ENCODE measurements at places on chromosomes 2 and 18.

GRCh38 chr18:26480897-26481795 is 67.2 kb downstream of the KCTD1 start:
- DNase-seq = no peak

GRCh38 chr2:175606010-175606841 is 395.8 kb downstream of the LNPK start:
- no peak for DNase-seq

DNA sequence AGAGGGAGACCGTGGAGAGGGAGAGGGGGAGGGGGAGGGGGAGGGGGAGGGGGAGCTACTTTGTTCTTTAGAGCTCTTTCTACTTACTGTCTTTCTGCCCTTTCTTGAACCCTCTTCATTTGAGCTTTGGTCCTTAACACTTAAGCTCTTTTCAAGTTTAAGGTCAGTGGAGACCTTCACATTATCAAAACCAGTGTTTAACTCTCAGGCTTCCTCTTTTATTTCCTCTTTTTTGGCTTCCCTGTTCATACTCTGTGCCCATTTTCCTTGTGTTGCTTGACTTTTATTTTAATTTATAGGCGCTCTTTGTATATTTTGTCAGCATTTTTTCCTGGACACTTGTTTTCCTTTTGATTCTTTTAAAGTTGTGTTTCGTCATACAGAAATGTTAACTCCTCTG is 37.1 kb downstream of the ACSL3 start:
- no peak for DNase-seq

DNA sequence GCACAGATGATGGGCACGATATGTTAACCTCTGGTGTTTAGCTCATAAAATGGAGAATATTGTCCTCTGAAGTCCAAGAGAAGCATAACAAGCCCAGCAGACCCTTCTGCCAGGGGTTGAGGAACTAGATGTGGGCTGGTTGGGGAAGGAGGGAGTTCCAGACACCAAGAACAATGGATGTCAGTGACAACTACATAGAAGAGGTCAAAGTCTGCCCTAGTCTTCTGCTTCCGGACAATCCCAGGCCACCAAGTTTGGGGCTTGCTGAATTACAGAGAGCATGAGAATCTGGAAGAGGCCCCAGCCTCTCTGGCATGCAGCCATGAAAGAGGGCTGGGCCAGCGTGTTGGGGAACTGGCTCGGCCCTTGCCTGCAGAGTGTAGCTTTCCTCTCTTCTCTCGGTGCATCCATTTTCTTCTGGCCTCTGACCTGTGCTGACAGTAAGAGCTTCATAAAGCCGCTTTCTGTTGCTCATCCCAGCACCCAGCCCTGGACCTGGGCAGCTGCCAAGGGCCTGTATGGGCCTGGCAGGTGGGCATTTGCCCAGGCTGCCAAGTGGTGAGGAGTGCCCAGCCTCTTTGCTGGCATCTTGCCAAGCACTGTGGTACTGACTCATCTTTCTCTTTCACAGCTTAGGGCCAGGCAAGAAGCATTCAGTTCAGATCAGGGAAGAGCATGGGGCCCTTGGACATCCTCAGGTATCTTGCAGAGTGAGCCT is 14.6 kb upstream of the LAPTM4A start:
- peak; percentile 85 for DNase-seq

GRCh38 chr2:100761365-100761764 is 58.6 kb upstream of the NPAS2 start:
- no peak for DNase-seq

DNA sequence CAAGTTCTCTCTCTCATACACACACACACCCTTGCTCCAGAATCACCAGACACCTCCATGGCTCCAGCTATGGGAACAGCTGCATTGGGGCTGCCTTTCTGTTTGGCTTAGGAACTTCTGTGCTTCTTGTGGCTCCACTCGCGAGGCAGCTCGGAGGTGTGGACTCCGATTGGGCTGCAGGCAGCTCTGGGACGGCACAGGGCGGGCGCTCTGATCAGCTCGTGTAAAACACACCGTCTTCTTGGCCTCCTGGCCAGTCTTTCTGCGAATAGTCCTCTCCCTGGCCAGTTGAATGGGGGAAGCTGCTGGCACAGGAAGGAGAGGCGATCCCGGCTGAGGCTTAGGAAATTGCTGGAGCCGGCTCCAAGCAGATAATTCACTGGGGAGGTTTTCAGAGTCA is 22.4 kb downstream of the FOSL2 start:
- DNase-seq = no peak

GRCh38 chr2:60515721-60516226 is 37.7 kb downstream of the BCL11A start:
- DNase-seq = no peak

- no peak for DNase-seq
Observed at GRCh38 chr2:235319095-235319494, 174.7 kb upstream of the AGAP1 start.

DNA sequence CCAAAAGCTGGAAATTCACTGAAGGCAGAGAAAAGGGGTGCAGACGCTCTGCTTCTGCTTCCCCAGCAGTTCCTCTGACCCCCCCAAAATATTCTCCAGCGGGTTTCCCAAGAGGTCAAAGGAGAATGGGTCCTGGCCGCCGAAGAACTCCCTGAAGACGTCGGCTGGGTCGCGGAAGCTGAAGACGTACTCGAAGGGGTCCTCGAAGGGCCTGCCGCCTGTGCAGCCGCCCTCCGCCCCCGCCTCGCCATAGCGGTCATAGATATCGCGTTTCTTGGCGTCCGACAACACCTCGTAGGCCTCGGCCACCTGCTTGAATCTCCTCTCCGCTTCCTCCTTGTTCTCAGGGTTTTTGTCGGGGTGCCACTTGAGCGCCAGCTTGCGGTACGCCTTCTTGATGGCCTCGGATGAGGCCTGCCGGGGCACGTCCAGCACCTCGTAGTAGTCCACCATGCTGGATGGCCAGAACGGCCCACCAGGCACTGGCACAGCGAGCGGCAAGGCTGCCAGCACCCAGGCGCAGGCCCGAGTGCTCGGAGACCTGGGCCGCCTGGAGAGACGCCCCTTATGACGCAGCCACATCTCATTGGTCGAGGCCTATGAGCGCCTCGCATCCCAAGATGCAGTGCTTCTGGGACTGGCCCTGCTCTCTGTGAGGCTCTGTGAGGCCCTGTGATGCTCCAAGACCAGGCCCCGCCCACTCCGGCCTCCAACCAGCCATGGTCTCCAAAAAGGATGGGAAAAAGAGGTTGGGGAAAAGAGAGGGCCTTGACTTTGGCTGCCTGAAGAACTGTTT is 14.8 kb downstream of the UGT1A3 start:
- DNase-seq = no peak

GRCh38 chr2:121136323-121136722 is 148.7 kb downstream of the TFCP2L1 start:
- no peak for DNase-seq

GRCh38 chr2:73324126-73324725 is 30.9 kb upstream of the EGR4 start:
- peak; percentile 87 for DNase-seq

GRCh38 chr2:160168878-160169277 is 31.2 kb downstream of the ITGB6 start:
- DNase-seq = no peak

DNA sequence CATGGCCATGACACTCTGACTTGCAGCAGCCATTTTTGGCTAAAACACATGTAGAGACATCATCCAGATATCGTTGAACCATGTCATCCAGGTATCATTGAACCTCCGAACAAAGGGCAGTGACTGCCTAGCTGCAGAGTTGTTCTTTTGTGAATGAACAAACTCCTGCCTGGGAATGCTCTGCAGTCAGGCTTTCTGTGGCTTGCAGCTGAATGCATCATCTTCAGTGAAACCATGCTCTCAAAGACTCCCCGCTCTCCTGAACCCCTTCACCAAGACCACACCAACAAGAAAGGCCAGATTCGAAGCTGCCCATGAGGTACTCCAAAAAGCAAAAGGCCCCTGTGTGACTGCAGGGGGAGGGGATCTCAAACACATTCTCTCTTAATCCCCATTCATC is 118.8 kb downstream of the ACTR3 start:
- no peak for DNase-seq

DNA sequence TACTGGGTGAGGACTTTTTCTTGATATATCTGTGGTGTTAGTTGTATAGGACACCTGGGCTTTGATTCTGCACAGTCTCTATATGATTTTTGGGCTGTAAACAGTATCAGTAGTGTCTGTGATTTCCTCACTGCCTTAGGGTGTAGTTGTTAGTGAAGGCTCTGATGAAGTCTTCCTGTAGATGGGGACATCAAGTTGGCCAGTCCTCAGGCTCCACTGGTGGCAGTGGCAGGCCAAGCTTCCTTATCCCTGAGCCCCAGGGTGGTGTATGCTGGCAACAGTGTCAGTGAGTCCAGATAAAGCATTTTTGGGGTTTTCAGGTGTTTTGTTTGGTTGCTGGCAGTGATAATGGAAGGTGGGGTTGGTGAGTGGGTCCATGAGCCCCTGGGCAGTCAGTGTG is 961.4 kb downstream of the DSC3 start:
- no peak for DNase-seq

DNA sequence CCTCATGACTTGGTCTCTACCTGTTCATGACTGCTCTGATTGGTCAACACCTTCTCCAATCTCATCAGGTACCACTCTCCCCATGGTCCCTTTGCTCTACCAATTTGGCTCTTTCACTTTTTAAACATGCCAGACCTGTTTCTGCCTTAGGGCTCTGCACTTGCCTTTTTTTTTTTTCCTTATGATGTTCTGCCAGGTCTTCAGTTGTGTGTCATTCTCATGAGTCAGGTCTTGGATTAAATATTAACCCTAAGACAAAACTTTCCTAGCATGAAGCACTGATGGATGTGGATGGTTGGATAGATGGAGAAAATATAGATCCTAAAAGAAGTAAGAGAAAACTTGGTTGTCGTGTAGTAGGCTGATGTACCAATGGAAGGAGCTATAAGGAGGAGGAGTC is 219.3 kb downstream of the TTC32 start:
- DNase-seq = no peak

- DNase-seq = no peak
Observed at GRCh38 chr18:67010919-67011318, 407.0 kb upstream of the CDH19 start.

DNA sequence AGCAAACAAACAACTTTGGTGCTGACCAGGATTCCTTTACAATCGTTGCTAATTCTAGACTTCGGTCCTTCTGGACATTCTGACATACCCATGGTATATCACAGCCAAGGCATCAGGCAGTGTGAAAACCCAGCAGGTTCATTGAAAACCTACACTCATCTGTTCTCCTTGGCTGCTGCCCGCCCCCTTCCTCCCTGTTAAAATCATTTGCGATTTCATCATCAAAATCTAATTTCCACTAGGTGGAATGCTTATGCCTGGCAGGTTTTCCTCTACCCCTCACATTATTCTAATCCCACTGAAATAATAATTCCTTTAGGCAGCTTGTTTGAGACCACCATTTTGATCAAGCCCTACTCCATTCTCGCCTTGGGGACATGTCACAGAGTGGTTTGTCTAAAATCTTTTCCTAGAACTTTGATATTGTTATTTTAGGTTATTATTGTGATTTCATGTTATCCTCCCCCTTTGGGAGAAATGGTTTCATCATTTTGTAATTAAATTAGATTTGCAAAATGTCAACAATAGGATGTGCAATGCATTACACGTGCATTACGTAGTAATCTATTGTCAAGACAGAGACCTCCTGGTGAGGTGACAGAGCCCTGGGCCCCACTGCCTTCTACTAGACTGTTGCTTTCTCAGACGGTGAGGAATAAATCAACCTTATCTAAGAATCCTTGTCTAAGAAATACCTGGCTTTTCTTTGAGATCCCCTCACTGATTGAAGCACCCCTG is 31.0 kb upstream of the ASPRV1 start:
- no peak for DNase-seq

DNA sequence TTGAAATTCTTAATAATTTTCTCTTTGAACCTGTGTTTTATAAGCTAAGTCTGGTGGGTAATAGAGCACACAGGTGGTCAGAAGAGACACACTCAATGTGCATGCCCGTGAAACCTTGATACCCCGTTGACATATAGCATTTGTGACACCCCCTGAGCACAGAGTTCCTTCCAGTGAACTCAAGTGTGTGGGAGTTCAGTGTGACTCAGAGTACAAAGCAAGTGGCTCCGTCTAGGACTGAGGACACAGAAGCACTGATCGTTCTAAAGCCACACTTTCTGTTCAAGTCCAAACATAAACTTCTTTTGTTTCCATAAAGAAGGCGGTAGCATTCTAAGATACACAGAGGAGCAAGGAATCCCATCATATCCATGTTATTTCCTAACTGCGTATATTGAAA is 523.6 kb downstream of the PID1 start:
- no peak for DNase-seq

- no peak for DNase-seq
Observed at GRCh38 chr2:189580241-189580651, 340 bp downstream of the SLC40A1 start.

DNA sequence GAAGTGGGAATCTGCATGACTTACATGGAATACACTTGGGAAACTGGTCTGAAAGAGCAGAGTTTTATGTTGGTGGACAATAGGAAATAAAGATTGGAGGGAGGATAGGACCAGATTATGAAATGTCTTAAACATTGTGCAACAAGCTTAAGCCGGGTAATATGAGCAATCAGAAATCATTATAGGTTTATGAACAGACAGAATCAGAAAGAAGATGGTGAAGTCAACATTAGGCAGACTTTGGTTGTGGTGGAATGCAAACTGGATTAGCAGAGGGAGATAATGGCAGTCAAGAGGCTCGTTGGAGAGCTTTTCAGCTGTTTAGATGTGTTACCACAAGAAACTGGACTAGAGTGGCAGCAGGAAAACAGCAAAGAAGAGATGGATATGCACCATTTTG is 43.5 kb downstream of the CRIM1 start:
- no peak for DNase-seq

- no peak for DNase-seq
Observed at GRCh38 chr2:103525756-103526155, 763.9 kb downstream of the TMEM182 start.

GRCh38 chr18:47756364-47757016 is 174.0 kb downstream of the SMAD2 start:
- peak; percentile 39 for DNase-seq

DNA sequence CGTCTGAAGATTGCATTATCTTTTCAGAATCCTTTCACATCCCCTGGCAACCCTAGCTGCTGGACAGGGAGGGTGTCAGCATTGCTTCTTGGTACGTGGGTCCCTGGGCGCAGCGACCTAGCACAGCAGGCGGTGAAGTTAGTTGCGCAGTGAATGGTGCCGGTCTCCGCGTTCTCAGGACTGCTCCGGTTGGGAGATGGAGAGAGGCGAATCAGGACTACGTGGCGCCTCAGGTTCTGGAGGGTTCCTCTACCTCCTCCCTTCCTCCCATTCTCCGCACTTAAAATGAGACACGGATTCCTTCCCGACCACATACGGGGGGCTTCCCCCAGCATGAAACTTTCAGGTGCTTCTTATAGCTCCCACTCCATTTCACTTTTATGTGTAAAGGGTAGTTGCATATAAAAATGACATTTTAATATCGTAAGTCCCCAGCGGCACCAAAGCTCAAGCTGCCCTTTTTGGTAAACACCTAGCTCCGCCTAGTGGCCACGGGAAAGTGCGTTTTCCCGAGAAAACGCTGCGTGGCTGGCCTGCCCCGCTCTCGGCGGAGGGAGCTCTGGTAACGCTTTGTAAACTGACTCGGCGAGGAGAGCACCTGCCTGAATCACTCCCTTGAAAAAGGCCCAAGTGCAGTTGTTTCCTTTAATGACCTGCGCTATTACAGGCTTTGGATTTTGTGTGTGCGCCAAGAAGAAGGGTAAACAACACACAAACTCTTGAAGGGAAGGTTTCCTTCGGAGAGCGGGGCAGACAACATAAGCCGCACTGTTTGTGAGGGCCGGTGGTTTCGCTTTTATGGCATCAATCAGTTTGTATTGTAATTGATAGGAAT is 32.9 kb upstream of the INHBB start:
- DNase-seq = peak; percentile 87

GRCh38 chr2:27009716-27010115 is 23.0 kb upstream of the TMEM214 start:
- DNase-seq = no peak

GRCh38 chr2:159285929-159286708 is at the start of gene WDSUB1:
WDSUB1 (minus strand) TSS chr2:159286703; CDS start chr2:159283069, 3,634 bp downstream.
- peak; percentile 77 for DNase-seq

Measured in cerebellar cortex (tissue), 1 donor.